ENCODE measurements at places on chromosomes 6 and 20.

- no peak for DNase-seq
Observed at GRCh38 chr6:37477656-37478435, 21.8 kb downstream of the CCDC167 start.

- DNase-seq: no peak
Observed at GRCh38 chr20:54914995-54915394, 439.6 kb downstream of the DOK5 start.

GRCh38 chr6:156778454-156779205 lies 1.5 kb downstream of the ARID1B start:
- no peak for DNase-seq

GRCh38 chr6:164014346-164015087 lies 600.0 kb downstream of the QKI start:
- DNase-seq: no peak

GRCh38 chr20:24880356-24880755 lies 68.7 kb upstream of the CST7 start:
- no peak for DNase-seq

- no peak for DNase-seq
Observed at GRCh38 chr6:134114918-134115714, 62.7 kb upstream of the SLC2A12 start.
